NCI-H1105 (cell line): ENCODE measurements at places on chromosomes 2 and 18.

GRCh38 chr2:191881982-191882816 lies 35.3 kb upstream of the CAVIN2 start:
- DNase-seq: no peak

GRCh38 chr2:106020032-106020431 lies 174.1 kb downstream of the UXS1 start:
- DNase-seq: no peak

- DNase-seq: no peak
Measured at GRCh38 chr18:12821408-12821807, 62.6 kb downstream of the PTPN2 start.

GRCh38 chr2:101401326-101401665 lies 14.0 kb upstream of the CREG2 start:
- DNase-seq: no peak

GRCh38 chr2:234145511-234145910 lies 95.0 kb downstream of the SPP2 start:
- no peak for DNase-seq

- DNase-seq: no peak
Measured at GRCh38 chr18:12233378-12233777, 20.8 kb upstream of the CIDEA start.

DNA sequence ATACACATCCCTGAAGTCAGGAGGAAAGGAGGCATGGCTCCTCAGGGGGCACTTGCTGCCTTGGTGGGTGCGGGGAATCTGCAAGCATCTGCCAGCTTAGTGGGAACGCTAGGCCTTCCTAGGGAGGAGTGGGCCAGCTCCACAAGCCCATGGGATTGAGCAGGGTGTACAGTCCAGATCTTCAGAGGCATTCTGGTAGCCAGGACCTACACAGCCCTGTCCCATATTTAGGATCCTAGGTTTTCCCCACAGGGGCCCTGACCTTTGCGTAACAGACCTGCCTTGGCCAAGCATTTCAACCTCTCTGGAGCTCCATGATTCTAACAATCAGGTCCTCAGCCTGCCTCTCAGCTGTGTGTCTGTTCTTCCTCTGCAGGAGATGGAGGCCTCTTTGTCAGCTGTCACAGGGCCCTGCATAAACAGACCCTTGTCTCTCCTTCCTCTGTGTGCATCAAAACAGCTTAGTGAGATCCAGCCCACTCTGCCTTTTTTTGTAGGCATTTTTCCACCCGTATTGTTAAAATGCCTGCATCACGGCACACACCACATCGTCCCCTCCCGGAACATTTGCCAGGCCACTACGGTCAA lies 140.2 kb upstream of the NDUFV2 start:
- no peak for DNase-seq

- DNase-seq: no peak
Measured at GRCh38 chr2:119350311-119350998, 16.2 kb downstream of the C2orf76 start.

- DNase-seq: no peak
Measured at GRCh38 chr2:171200469-171200868, 39.8 kb upstream of the TLK1 start.

- no peak for DNase-seq
Measured at GRCh38 chr2:27471961-27472360, 17.6 kb downstream of the IFT172 start.

GRCh38 chr2:1870431-1870830 lies 126.1 kb upstream of the PXDN start:
- no peak for DNase-seq

GRCh38 chr18:69945220-69946114 lies 2.2 kb downstream of the CD226 start:
- no peak for DNase-seq

- DNase-seq: no peak
Measured at GRCh38 chr2:137747509-137747908, 216.8 kb upstream of the HNMT start.

GRCh38 chr18:56647071-56647470 lies 4.1 kb upstream of the WDR7 start:
- DNase-seq: no peak

DNA sequence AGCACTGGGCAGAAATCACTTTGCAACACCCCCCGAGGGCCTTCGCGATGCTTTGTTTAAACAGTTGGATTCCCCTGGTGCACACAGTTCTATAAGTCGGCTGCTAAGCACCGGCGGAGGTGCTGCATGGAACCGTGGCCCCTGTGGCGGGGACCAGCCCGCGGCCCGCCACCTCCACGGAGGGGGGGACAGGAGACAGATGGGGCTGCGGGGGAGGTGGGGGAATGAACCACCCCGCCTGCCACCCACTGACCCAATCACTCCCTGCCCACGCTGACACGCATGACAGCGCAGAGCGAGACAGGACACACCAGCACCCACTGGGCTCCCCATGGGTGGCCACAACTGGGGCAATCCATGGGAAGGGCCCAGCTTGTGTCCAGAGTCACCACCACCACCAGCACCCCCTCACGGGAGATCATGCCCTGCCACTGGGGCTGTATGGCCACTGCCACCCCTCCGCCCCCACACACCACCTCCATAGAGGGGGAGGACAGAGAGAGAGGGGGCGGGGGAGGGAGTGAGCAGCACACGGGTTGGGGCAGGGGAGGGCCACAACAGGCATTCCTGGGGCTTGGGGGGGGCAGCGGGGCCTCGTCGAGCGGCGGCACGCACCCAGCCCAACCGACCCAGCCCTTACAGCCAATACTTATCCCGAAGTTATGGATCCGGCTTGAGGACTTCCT lies 118.3 kb upstream of the ANKRD30BL start:
- DNase-seq: no peak

- no peak for DNase-seq
Measured at GRCh38 chr2:152028182-152028862, 70.5 kb downstream of the CACNB4 start.

- no peak for DNase-seq
Measured at GRCh38 chr18:75898651-75899050, 471.1 kb upstream of the SMIM21 start.

- no peak for DNase-seq
Measured at GRCh38 chr2:205586626-205587025, 95.7 kb upstream of the NRP2 start.

GRCh38 chr2:99700482-99701398 lies 210.9 kb upstream of the REV1 start:
- no peak for DNase-seq

DNA sequence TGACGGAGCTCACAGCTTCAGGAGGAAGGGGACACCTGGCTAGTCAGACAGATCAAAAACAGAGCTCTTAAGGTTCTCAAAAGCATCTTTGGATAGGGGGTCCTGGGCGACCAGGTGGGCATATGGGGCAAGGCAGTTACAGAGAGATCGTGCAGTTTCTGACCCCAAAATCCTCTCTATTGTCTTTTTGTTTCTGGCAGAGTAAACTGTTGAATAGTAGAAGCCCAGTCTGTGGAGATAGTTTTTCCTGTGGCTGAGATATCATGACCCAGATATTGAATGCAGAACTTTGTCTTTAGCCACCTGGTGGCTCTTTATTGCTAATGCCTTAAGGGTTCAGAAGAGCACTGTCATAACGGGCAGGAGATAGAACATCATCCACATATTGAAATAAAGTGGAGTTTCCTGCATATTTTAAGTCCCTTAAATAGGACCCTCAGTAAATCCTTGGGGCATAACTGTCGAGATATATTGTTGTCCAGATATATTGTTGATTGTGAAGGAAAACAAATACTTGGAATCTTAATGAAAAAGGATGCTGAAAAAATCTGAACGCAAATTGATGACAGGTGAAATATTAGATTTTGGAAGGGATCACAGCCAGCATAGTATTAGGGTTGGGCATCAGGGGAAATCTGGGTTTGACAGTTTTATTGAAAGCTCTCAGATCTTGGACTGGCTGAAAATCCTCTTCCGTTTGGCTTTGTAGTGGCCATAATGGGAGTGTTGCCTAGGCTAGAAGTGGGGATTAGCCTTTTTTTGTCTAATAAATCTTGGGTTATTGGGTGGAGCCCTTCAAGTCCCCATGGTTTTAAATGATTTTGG lies 14.1 kb upstream of the ZDBF2 start:
- DNase-seq: no peak

DNA sequence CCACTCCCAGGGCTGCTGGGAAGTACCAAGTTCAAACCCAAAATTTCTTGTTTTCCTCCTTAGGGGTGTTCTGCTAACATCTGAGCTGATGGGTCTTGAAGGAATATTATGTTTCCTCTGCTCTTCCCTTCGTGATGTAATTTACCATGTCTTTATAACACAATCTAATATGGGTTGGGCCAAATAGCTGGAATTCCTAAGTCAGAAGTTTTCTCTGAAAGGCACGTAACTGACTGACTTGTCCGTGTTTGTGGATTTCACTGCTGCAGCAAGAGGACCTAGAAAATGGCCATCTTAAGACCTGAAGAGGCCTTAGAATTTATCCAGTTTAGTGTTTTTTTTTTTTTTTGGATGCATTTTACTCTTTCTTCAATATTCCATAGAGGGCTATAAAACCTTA lies 256.7 kb downstream of the DCDC2C start:
- DNase-seq: no peak

DNA sequence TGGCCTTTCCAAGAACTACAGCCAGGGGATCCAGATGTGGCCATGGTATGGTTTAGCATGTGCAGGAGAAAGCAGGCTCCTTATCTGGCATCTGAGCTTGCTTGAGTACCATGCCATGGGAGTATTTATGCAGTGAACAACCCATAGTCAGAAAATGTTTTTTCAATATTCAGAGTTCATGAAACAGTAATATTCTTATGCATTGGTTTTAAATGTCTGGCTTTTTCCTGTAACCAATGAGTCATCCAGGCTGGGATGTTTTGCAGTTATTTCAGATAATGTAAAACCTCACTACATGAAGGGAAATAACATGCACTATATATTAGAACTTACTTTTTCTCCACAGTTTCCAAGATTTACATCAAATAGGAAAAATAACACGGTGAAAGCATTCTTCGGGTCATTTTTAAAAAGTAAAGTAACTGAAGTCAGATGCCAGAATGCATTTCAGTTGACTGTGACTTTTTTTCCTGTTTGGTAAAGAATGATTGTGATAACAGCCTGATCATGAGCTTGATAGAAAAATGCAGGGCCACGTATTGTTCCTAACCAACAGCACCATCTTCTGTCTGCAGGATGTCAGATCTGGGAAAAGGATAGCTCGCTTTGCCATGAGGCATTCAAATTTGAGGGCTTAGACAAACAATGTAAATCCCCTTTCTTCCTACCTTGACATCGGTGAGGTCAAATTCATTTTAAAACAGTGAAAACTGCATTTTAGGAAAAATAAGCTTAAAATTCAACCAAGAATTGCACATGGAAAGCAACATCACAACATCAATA lies 152.8 kb downstream of the DSC3 start:
- DNase-seq: no peak

DNA sequence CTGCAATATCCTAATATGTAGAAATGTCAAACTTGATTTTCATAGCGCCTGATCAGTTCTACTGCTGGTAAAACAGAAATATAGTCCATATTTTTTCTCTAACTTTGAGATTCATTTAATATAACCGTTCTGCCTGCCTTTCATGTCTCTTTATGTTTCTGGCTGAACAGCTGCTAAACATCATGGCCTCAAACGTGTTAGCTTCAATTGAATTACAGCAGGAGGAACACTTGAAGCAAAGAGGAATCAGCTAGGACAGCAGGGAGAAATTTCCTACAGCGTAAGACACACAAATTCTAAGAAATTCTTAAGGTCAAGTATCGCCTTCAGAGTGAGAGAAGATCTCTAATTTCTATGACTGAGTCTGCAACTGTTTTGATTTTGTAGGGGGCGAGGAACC lies 433.2 kb downstream of the FBXO15 start:
- no peak for DNase-seq

GRCh38 chr18:54743605-54743995 lies 84.7 kb upstream of the RAB27B start:
- DNase-seq: no peak

DNA sequence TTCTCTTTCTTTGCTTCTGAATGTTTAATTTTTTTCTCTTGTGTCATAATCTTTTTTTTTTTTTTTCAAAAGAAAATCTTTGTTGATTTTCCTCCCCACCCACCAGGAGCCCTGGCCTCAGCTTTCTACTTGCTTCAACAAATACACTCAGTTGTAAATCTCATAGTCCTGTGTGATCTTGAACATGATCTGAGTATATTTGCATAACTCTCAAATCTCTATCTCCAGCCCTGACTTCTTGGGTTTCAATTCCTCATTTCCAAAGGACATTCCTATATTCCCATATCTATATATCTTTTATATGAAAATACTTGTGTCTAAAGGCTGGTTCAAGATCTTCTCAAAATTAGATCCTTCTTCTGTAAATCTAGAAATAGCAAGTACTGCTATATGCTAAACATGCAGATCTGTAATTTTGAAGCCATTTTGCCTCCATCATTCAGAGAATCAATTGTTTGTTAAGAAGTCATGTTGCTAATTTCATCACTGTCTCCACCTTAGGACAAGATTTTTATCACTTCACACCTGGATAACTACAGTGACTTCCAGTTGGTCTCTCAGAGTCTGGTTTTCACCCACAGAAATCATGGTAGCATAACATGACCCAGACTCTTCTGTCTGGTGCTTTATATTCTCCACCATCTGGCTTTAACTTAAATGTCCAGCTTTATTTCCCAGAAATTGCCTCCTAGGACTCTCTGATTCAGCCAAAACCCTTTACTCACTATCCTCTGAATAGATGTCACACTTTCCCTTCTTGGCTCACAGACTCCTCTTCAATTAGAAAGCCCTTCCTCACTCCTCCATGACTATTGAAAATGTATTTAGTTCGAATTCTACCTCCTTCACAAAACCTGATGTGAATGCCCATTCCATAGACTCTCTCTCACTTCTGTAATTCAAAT lies 98.1 kb downstream of the ZEB2 start:
- no peak for DNase-seq

DNA sequence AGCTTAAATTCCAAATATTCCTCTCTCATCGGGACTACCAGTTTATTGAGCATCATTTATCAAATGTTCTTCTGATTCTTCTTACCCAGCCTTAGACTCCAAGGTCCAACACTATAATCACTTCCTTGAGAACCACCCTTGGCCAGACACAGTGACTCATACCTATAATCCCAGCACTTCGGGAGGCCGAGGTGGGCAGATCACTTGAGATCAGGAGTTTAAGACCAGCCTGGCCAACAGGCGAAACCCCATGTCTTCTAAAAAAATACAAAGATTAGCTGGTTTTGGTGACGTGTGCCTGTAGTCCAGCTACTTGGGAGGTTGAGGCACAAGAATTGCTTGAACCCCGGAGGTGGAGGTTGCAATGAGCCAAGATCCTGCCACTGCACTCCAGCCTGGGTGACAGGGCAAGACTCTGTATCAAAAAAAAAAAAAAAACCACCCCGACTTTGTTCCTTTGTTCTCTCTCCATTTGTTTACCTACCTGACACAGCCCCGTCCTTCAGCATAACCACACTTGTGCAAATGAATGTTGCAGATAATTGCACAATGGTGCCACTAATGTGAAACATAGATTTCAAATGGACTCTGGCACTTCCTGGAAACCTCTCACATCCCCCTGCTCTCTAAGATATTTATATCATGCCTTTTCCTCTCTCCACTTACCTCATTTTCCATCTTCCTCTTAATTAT lies 38.9 kb upstream of the LPIN2 start:
- no peak for DNase-seq
